ENCODE measurements at places on chromosomes 11 and 22.

DNA sequence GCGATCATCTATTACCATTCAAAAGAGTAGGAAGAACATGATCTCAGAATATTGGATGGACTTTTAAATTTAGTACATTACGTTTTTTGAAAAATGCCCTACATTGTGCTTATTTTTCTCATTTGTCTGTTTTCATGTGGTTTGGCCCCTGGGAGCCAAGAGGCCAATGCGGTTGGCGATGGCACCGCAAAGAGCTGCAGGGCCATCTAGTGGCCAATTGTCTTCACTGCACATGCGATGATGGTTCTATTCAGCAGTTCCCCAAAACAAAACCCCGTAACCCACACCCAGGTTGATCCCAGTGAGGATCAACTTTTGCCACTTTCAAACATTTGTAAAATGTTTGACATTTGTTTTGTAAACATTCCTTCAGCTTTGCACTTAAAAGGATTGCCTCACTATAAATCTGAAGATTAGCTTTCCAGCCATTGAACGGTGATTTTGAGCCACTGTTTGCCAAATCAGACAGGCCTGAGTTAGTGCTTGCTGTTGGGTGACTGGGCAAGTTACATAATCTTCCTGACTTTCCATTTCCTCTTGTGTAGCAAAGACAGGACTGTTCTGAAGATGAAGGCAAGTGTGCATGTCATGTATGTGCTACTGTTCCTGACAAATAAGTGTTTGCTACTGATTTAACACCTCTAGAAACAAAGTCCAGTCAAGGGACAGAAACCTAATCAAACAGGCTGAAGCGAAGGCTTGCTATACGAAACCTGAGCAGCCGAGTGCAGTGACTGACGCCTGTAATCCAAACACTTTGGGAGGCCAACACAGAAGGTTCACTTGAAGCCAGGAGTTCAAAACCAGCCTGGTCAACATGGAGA, 29.2 kb upstream of the XBP1 start:
- H3K4me1 ChIP-seq = peaks cover 48% of the 10 kb centered on the region
- DNase-seq = peak; percentile 86
- H3K36me3 ChIP-seq = peaks cover 39% of the 10 kb centered on the region
- H3K4me3 ChIP-seq = no peak overlapping the region
- peak overlapping the region; percentile 55 for H3K27ac ChIP-seq

GRCh38 chr11:77475206-77475605, 1.3 kb upstream of the PAK1 start:
- H3K27me3 ChIP-seq = peaks cover 15% of the 10 kb centered on the region
- H3K4me1 ChIP-seq = peaks cover 31% of the 10 kb centered on the region
- no peak for DNase-seq

DNA sequence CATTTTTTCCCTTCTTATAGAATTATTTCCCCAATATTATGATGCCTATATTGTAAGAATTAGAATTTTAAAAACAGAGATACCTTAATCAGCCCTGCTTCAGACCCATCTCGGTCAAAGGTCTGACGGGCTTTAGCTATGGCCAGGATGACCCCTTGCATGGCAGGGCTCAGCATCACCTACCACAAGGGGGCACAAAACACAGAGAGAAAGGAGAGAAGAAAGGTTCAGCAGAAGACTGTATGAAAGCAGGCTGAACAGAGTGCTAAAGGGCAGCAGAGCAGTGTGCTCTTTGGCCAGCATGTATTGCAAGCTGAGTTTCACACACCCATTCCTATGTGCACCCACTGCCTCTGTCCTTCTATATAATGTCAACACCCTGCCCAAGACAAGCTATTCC, 26.8 kb downstream of the CLDN25 start:
- no peaks in the 10 kb centered on the region for H3K27me3 ChIP-seq
- H3K4me1 ChIP-seq = no peaks in the 10 kb centered on the region
- no peak overlapping the region for H3K4me3 ChIP-seq
- no peak overlapping the region for H3K27ac ChIP-seq

- peak overlapping the region; percentile 88 for H3K27ac ChIP-seq
- H3K27me3 ChIP-seq = no peaks in the 10 kb centered on the region
- H3K4me3 ChIP-seq = no peak overlapping the region
- H3K36me3 ChIP-seq = peaks cover 6% of the 10 kb centered on the region
Observed at GRCh38 chr11:112298535-112298934, 37.9 kb upstream of the PLET1 start.

DNA sequence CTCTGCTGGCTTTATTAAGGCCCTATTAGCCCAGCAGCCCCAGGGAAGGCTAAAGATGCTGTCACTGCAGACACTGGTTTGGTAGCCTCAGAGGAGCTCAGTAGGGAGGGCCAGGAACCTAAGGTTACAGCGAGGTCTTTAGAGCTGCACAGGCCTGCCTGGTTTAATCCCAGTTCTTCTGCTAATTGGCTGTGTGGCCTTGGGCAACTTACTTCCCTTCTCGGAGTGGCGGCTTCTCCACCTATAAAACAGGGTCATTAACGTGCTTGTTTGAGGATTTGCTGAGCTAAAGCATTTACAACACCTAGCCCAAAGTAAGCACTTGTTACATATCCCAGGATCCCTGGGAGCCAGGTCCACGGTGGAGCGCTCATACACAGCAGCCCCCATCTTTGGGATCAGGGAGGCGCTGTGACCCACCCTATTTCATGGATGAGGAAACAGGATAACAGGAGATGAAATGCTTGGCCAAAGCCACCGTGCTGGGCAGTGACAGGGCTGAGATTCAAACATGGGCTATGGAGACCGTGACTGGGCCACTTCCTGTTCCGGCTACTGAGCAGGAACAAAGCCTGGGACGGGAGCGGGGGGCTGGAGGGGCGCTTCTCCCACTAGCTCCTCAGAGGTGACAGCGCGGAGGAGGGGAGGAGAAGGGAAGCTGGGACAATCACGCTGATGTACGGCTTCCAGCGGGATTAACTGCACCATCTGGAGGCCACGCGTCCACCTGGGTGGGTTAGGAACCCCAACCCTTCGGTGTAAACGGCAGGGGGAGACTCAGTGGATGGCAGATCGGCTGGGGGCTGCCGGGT, 61.5 kb downstream of the IGLL1 start:
- peaks cover 15% of the 10 kb centered on the region for H3K27me3 ChIP-seq
- H3K36me3 ChIP-seq = no peaks in the 10 kb centered on the region
- H3K4me3 ChIP-seq = no peak overlapping the region

- H3K4me3 ChIP-seq = no peak overlapping the region
- H3K36me3 ChIP-seq = peaks cover 5% of the 10 kb centered on the region
- no peak for DNase-seq
- peaks cover under 1% of the 10 kb centered on the region for H3K27me3 ChIP-seq
- H3K27ac ChIP-seq = no peak overlapping the region
- H3K4me1 ChIP-seq = no peaks in the 10 kb centered on the region
Observed at GRCh38 chr22:44611880-44612496, 90.0 kb upstream of the PRR5 start.

GRCh38 chr22:39935116-39935515, 25.1 kb upstream of the TMA7B start:
- peaks cover 73% of the 10 kb centered on the region for H3K36me3 ChIP-seq
- peaks cover 73% of the 10 kb centered on the region for H3K4me1 ChIP-seq
- H3K27ac ChIP-seq = peak overlapping the region; percentile 85
- peak overlapping the region; percentile 68 for H3K4me3 ChIP-seq
- no peaks in the 10 kb centered on the region for H3K27me3 ChIP-seq
- no peak for DNase-seq

GRCh38 chr11:762421-763072, 14.7 kb downstream of the GATD1 start:
- H3K36me3 ChIP-seq = peaks cover 53% of the 10 kb centered on the region
- peak; percentile 42 for DNase-seq
- H3K4me3 ChIP-seq = no peak overlapping the region
- H3K27me3 ChIP-seq = no peaks in the 10 kb centered on the region

DNA sequence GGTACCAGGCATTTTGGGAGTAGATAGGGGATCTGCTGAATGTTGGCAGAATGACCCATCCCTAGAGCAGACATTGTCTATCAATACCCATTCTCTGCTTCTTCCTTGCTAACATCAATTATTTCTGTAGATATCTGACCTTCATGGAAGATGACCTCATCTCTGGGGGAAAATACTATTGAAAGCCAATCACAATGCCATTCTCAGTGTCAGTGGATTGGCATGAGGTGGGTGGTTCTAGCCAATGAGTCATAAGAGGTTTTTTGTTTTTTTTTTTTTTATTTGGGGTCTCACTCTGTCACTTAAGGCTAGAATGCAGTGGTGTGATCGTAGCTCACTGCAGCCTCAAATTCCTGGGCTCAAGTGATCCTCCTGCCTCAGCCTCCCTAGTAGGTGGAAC, 42.5 kb downstream of the SNX19 start:
- H3K36me3 ChIP-seq = peaks cover 51% of the 10 kb centered on the region
- H3K27me3 ChIP-seq = no peaks in the 10 kb centered on the region
- no peak for DNase-seq
- no peak overlapping the region for H3K27ac ChIP-seq
- no peak overlapping the region for H3K4me3 ChIP-seq

DNA sequence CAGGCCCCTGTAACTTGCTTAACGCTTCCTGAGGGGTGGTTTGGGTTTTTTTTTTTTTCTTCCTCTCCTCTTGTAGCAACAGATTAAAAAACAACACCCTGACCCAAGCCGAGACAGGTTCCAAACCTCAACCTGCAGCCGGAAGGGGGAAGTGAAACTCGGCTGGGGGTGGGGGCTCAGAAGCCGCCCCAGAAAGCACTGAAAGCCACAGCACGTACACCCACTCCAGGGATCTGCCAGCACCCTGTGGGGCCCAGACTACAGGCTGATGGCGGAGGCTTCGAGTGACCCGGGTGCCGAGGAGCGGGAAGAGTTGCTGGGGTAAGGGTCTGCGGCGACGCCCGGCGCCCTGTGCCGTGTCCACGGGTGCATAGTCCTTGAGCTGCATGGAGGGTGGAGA, at the start of gene LSP1:
Gene LSP1, plus strand, starts transcription at position 208 of the 400 bp plus-strand sequence. Its CDS starts 61 bp downstream, at position 269.
- peaks cover 3% of the 10 kb centered on the region for H3K27me3 ChIP-seq
- peak; percentile 93 for DNase-seq
- H3K27ac ChIP-seq = peak within 1 kb of the TSS; percentile 98
- peaks cover 63% of the 10 kb centered on the region for H3K4me1 ChIP-seq

GRCh38 chr11:119100246-119100970, 1.2 kb downstream of the DPAGT1 start:
- H3K4me3 ChIP-seq = peak overlapping the region; percentile 90
- H3K27me3 ChIP-seq = no peaks in the 10 kb centered on the region
- H3K36me3 ChIP-seq = peaks cover 46% of the 10 kb centered on the region
- peaks cover 56% of the 10 kb centered on the region for H3K4me1 ChIP-seq

DNA sequence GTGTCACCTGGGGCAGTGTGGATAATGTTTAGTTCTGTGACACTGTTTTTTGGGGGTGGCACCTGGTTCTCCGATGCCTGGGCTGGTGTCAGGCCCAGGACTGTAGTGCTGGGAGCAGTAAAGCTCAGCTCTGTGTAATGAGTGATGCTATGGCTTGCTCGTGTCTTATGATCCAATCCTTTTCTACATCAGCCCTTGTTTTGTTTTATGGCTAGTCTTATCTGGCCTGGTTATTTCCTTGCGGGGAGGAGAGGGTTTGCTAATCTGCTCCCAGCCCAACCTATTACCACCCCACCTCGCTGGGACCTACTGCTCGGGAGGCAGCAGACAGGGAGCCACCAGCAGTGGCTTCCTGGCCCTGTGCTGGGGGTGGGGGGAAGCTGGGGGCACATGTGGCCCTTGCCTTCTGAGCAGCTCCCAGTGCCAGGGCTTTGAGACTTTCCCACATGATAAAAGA, 35.0 kb upstream of the TPBGL start:
- H3K27me3 ChIP-seq = peaks cover 2% of the 10 kb centered on the region
- no peak overlapping the region for H3K4me3 ChIP-seq
- H3K36me3 ChIP-seq = no peaks in the 10 kb centered on the region
- H3K27ac ChIP-seq = no peak overlapping the region
- no peaks in the 10 kb centered on the region for H3K4me1 ChIP-seq

DNA sequence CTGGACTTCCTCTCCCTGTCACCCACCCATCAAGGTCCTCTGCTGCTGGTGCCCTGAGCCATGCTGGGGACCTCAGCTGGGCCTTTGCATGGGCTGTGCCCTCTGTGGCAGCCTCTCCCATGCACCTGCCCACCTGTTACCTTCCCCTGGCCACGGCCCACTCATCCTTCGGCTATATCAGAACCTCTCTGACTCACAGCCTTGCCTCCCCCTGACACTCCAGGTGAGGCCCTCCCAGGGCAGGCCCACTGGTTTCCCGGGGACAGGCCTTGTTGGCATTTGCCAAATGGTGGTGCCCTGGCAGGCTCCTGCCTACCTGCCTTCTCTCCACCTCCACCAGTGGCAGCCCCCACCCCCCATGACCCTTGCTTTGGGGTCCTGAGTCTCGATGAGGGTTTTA, 73.7 kb upstream of the PRR5 start:
- H3K36me3 ChIP-seq = peaks cover 2% of the 10 kb centered on the region
- H3K4me3 ChIP-seq = no peak overlapping the region
- peaks cover 9% of the 10 kb centered on the region for H3K4me1 ChIP-seq
- H3K27ac ChIP-seq = peak overlapping the region; percentile 37

- H3K27me3 ChIP-seq = peaks cover 6% of the 10 kb centered on the region
- no peaks in the 10 kb centered on the region for H3K36me3 ChIP-seq
- no peak overlapping the region for H3K4me3 ChIP-seq
- DNase-seq = no peak
- no peak overlapping the region for H3K27ac ChIP-seq
Observed at GRCh38 chr11:9046481-9046880, 42.7 kb upstream of the NRIP3 start.

GRCh38 chr11:766106-766935, 11.0 kb downstream of the GATD1 start:
- peaks cover 2% of the 10 kb centered on the region for H3K4me1 ChIP-seq
- H3K36me3 ChIP-seq = peaks cover 46% of the 10 kb centered on the region
- H3K27me3 ChIP-seq = no peaks in the 10 kb centered on the region
- H3K27ac ChIP-seq = peak overlapping the region; percentile 1
- H3K4me3 ChIP-seq = no peak overlapping the region

DNA sequence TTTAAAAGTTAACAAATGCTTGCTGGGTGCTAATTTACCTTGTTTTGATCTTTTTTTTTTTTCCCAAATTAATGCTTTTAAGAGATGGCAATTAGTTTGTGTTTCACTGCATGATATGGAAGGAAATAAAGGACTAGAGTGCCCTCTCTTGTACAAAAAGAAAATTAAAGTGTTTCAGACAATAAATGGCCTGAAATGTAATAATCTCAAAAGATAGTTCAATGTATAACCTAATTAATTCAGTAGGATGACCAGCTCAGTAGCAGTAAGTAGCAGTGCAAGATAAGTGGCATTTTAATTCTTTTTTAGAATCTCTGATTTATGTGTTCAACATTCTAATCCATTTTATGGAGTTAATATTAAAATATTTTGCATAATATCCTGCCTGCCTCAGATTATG, 39.9 kb upstream of the MYO18B start:
- H3K4me3 ChIP-seq = peak overlapping the region; percentile 9
- peak overlapping the region; percentile 70 for H3K27ac ChIP-seq

DNA sequence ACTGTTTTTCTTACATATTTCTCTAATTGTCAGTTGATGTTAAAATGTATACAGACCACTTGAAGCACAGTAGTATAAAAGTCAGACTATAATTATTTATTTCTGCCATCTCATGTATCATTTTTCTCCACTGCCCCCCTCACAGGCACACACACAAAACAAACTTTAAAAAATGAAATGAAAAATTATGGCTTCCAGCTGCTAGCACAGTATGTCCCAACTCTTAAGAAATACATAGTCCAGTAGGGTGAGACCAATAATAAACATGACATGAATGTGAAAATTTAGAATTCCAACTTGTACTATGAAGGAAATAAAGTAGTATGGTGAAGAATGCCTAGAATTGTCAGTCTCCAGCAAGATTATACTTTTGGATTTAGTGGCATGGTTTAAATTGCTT, 1247.9 kb downstream of the JRKL start:
- no peak overlapping the region for H3K4me3 ChIP-seq
- H3K27me3 ChIP-seq = no peaks in the 10 kb centered on the region
- no peak for DNase-seq
- H3K27ac ChIP-seq = no peak overlapping the region
- H3K36me3 ChIP-seq = no peaks in the 10 kb centered on the region

Data from activated CD8-positive, alpha-beta T cell treated with anti-CD3 and anti-CD28 coated beads, Interleukin-2, amount 10 ng/mL, durations not matched to agents 7 days and 5 days (primary cell).